Activated naive CD4-positive, alpha-beta T cell treated with anti-CD3 and anti-CD28 coated beads, Interleukin-2, amount 50 U/mL, for 72 hours (primary cell): ENCODE measurements at places on chromosomes 12 and 14. TPM values are rescaled to one million over a fixed set of nuclear protein-coding genes. Genes with fewer than 3 reads are reported as not detected.

Gene CD63
- 129 TPM for total RNA-seq

Gene RTL1
- total RNA-seq, result not detected

GRCh38 chr12:40376533-40377267 is 151.9 kb downstream of the LRRK2 start:
- DNase-seq, result no peak

DNA sequence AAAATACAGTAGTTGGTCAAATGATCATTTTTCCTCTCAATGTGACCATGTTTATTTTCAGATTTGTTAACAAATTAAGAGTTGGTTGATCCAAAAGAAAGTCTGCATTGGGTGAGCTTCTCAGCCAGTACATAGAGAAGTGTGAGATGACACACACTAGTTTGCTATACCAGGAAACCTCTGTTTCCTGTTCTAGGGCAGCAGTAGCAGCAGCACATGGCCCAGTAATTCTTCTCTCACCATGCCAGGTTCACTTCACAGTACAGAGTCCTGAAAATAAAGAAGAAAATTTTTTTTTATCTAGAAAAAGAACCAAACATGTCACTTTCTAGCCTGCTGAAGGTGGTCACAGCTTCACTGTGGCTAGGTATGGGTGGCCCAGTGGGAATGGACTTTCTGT is 250.2 kb upstream of the OR4E1 start:
- DNase-seq, result no peak
